ENCODE measurements at places on chromosomes 4 and X. TPM values are rescaled to one million over a fixed set of nuclear protein-coding genes. Genes with fewer than 3 reads are reported as not detected.
A peak's percentile ranks its signal among the peaks of the same experiment; 100 is the strongest.

SSX1 gene
- total RNA-seq, result not detected

SYTL5 gene
- total RNA-seq, result 0.14 TPM

- no peak for ATAC-seq
These were observed 36.6 kb downstream of the MYOZ2 start for GRCh38 chr4:119172223-119172622.

DNA sequence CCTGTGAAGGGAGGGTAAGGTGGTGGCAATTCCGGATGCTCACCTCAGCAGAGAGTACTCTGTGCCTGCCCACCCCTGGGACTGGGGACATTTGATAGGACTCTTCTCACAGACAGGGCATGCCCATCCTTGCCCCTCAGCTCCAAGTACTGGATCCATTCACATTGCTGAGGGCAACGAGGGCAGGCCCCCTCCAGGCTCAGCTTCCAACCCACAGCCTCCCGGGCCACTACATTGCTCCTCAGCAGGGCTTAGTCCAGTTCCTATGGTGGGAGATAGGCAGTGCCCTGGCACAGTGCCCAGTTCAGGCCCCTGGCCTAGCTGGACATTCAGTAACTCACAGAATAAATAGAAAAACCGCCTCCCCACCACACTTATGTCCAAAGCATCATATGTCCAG lies 15.1 kb upstream of the VSIG4 start:
- ATAC-seq, result no peak

GRCh38 chr4:101232074-101232776 lies 115.1 kb downstream of the PPP3CA start:
- ATAC-seq, result peak; percentile 91

DNA sequence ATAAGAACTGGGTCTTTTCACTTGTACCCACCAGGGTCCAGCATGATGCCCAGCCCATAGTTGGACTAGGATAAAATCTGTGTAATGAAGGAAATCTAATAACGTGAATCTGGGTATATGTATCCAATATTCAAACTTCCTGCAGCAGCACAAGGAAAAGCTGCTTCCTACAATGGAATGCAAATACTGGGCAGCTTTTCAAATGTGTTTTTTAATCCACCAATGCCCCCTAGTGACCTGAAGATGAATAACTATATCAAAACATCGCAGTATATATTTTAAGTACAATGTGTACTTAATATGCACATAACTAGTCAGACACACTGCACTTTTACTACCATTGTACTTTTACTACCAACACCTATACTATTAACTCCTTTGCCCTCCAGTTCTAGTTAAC lies 5.3 kb downstream of the APOO start:
- ATAC-seq, result peak; percentile 39

GRCh38 chr4:55884851-55885219 lies 31.4 kb downstream of the EXOC1 start:
- no peak for ATAC-seq

Measured in motor neuron (in vitro differentiated cells).